ENCODE measurements at places on chromosomes 16 and 17. TPM values are rescaled to one million over a fixed set of nuclear protein-coding genes. Genes with fewer than 3 reads are reported as not detected.

TLCD3B gene
- total RNA-seq: 0.16 TPM

SEPHS2 gene
- 11.2 TPM for total RNA-seq

ARL17A gene
- 7.2 TPM for total RNA-seq

PRR29 gene
- 0.44 TPM for total RNA-seq

HNF1B gene
- not detected for total RNA-seq

SSTR5 gene
- total RNA-seq: 0.50 TPM

SPATA20 gene
- 36.3 TPM for total RNA-seq

GPR142 gene
- total RNA-seq: 0.16 TPM

ST6GALNAC2 gene
- total RNA-seq: 0.82 TPM

PLCG2 gene
- 12.3 TPM for total RNA-seq

ZSCAN10 gene
- total RNA-seq: not detected

WNT3 gene
- total RNA-seq: 0.97 TPM

CLDN7 gene
- 0.82 TPM for total RNA-seq

FGF11 gene
- 0.16 TPM for total RNA-seq

TMEM219 gene
- total RNA-seq: 80.0 TPM

KRTAP1-5 gene
- not detected for total RNA-seq

ICAM2 gene
- 432 TPM for total RNA-seq

CYB5D1 gene
- total RNA-seq: 9.9 TPM

Data from bladder microvascular endothelial cell (primary cell).